ENCODE measurements at places on chromosomes 5 and 9.

DNA sequence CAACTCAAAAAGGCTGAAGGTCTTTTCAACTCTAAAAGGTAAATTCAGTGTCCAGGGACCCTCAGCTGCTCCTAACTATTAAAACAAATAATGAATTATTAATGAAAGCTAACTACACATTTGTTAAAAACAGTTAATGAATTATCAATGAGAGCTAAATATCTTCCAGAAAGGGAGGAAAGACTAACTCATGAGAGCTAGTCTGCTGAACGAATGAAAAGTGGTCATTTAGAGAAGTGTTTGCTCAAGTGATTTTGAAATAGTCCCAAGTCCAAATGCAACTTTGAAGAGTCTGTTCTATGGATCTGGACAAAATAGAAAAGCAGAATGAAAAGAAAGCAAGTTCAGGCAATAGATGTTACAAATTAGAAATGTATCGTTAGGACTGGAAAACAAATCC, 133.9 kb upstream of the SPEF2 start:
- DNase-seq: no peak

DNA sequence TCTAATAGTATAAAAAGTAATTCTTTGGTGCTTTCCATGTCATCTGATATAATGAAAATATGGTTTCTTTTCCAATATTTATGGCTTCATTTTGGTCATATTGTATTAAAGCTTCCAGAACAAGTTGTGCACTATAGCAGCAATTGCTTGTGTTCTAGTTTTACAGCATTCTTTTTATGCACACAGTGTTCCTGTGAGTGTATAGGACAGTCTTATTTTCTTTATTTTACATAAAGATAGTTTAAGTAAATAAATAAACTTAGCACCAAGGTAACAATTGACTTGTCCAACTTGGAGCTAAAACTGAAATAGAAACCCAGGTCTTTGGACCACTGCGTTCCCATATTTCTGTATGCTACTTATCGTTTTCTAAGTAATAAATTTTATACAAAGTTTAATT, 38.9 kb downstream of the ATG10 start:
- no peak for DNase-seq

DNA sequence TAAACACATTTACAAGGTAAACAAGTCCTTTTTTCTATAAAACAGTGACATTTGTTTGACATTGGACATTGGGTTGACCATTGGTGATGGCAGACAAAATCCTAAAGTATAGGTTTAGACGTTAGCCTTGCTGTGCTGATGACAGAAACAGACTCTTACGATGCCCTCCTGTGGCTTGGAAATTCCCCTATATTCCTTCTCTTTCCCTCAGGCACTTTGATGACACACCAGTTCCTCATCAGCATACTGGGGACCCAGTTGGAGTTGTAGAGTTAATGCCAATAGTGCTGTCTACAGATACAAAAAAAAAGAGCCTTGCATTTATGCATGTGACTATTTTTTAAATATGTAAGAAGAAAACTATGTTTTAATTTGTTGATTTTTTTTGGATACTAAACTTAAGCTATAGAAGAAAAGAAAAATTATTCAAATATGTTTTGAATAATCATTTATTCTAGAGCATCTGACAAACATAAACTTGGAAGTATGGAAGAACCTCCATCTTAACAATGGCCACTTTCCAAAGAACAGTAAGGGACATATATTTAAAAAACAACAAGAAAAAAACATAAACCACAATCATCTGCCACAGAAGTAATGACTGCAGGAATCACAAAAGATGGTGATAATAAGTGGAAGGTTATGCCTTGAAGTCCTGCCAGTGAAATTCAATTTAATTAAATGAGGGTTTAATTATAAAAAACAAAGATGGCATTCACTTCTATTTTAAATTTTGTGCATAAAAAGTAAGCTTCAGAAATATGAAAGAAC, 75.6 kb upstream of the SNCAIP start:
- DNase-seq: no peak

GRCh38 chr9:126114850-126115460, 211.7 kb upstream of the MVB12B start:
- DNase-seq: no peak

- DNase-seq: no peak
Observed at GRCh38 chr9:76691517-76692313, 72.5 kb upstream of the PCA3 start.

GRCh38 chr5:73596705-73597328, 29.2 kb upstream of the ARHGEF28 start:
- no peak for DNase-seq

- no peak for DNase-seq
Observed at GRCh38 chr9:72687331-72687730, 165.9 kb downstream of the TMC1 start.

GRCh38 chr9:134789168-134789567, 91.4 kb upstream of the FCN2 start:
- no peak for DNase-seq

- no peak for DNase-seq
Observed at GRCh38 chr5:30108051-30108450, 1085.4 kb upstream of the CDH6 start.

- DNase-seq: no peak
Observed at GRCh38 chr9:96430377-96430776, 12.2 kb upstream of the ZNF367 start.
